ENCODE measurements at places on chromosomes 3 and 15.

DNA sequence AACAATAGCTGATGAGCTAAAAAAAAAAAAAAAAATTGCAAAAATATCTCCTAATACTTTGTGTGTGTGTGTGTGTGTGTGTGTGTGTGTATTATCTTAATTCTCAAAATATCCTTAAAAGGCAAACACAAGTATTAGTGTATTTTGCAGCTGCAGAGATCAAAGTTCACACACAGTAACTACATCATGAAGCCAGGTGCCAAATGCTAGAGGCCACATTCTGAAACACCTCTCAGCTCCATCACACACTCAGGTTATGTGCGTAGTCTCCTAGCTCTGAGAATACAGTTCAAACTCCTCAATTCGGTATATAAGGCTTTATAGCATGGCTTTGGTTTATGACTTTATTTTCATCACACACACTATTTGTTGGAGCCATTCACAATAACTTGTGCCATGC, 33.5 kb upstream of the PPARG start:
- DNase-seq: no peak

GRCh38 chr3:16286161-16286560, 21.1 kb downstream of the OXNAD1 start:
- no peak for DNase-seq

DNA sequence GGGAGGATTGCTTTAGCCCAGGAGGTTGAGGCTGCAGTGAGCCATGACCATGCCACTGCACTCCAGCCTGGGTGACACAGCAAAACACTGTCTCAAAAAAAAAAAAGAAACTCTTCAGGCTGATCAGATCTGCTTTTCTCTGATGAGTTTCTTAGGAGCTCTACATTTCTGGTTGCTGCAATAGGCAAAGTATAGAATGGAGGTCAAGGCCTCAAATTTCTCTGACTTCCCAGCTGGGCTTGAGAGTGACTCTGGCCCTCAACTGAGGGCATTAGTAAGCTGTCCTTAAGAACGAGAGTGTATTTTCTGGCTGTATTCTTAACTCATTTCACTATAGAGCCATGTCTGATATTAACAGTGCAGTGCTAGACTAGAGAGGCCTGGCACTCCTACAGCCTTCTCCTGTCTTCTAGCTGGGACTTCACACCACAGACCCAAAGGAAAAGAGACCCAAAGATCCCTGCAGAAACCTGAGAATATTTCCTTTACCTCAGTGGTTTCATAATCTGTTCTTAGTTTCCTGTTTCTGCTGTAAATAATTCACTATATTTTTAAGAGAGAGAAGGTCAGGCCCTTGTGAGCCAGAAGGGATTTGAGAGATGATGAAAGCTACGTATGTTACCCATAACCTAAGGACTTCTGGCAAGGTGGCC, 2.0 kb upstream of the NR1I2 start:
- DNase-seq: no peak

- DNase-seq: no peak
Measured at GRCh38 chr3:141940194-141940776, 63.8 kb downstream of the ATP1B3 start.

- no peak for DNase-seq
Measured at GRCh38 chr15:23646165-23647000, 1.3 kb downstream of the MAGEL2 start.

DNA sequence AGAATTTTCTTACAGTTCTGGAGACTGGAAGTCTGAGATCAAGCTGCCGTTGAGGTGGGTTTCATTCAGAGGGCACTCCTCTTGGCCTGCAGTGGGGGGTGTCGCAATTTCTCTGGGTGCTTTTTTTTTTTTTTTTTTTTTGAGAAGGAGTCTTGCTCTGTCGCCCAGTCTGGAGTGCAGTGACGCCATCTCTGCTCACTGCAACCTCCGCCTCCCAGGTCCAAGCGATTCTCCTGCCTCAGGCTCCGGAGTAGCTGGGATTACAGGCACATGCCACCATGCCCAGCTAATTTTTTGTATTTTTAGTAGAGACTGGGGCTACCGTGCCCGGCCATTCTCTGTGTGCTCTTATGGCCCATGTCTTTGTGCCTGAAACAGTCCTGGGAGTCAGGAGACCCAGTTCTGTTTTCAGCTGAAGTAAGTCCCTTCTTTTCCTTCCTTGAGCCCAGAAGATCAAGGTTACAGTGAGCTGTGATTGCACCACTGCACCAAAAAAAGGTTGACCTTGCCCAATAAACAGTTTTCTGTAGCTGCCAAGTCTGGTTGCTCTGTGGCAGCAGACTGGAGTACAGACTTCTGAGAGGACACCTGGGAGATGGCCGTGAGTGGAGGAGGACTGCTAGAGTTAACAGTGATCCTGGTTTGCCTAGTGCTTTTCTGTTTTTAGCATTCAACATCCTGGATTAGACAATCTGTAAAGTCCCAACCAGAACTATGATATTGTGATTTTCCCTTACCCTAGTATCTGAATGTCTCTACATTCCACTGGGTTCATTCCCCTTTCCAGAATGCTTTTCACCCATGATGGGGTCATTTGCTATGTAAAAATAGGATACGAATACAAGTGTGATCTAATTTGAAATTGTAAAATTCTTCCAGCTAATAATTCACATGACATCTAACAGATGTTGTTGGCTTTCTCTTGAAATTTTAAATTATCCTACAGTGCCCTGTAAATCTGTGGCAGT, 76.6 kb upstream of the RNF7 start:
- no peak for DNase-seq

DNA sequence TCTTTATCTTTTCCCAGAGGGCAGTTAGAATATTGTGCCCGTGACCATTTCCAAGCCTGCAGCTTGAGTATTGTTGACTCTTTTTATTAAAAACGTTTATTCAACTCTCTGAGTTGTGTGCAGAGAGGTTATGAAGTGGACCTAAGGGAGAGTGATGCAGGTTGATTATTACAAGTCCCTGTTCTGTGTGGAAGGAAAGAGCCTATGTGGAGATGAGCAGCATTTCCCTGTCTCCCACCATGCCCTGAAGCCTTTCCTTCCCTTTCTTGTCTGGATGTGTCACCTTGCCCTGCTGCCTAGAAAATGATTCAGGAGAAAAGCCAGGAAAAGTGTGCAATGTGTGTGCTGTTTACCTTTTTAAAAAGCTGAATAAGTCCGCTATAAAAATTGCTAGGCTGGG, 19.4 kb downstream of the ZPLD1 start:
- DNase-seq: no peak

DNA sequence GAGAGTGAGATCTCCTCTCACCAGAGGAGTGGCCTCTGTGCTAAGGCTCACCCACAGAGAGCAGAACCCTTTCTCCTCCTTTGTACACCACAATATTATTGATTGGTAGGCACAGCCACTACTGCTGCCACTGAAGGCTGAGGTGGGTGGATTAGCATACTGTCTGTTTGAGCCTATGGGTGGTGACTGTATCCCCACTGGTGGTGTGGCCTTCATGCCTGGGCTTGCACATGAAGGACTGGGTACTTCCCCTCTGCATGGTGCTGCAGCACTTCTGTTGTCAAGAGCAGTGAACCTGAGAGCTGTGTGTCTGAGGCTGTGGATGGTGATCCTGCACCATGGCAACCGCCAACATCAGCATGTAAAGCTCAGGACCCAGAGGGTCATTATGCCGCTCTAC, 35.7 kb upstream of the NECTIN3 start:
- DNase-seq: no peak

GRCh38 chr3:48429960-48430707, at the start of gene PLXNB1:
TSS of gene PLXNB1 (minus strand) at chr3:48430086. CDS start at chr3:48424611, 5,475 bp downstream.
- no peak for DNase-seq

DNA sequence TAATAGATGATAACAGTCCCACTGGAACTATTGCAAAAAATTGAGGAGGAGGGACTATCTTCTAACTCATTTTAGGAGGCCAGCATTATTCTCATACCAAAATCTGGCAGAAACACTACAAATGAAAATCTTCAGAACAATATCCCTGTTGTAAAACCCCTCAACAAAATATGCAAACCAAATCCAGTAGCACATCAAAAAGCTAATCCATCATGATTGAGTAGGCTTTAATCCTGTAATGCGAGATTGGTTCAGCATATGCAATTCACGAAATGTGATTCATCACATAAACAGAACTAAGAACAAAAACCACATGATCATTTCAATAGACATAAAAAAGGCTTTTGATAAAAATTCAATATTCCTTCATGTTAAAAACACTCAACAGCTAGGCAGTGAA, 23.9 kb upstream of the PLSCR2 start:
- no peak for DNase-seq

GRCh38 chr15:74866090-74866489, 7.1 kb downstream of the SCAMP2 start:
- no peak for DNase-seq

DNA sequence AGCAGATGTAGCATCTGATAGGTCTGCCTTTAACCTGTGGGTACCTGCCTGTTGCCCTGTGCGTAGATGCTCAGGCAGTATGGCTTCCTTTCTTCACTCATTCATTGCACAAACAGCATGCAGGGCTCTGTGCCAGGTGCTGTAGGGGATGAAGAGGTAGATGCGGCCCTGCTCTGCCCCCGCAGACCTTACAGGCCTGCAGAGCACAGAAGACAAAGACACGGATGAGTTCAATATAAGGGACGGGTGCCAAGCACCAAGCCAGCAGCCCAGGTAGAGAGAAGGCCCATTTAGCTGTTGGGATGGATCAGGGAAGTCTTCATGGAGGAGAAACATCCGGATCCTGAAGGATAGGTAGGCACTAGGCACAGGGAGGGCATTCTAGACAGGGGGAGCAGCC, 69.4 kb downstream of the AAGAB start:
- DNase-seq: no peak

GRCh38 chr15:41811432-41812195, 16.3 kb upstream of the JMJD7 start:
- DNase-seq: peak; percentile 37

DNA sequence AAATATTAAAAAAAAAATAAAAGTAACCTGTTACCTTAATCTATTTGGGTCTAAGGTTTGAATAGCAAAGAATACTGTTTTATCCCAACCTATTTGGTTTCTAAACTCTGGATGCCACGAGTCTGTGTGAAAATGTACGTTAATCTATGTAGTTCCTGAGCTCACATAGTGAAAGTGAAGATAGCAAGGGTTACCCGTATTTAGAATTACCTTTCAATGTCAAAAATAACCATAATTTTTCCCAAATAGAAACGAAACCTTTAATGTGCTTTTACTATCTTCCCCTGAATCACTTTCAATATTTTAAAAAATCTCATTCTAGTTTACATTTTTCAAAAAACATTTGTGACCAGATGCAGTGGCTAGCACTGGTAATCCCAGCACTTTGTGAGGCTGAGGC, 5.8 kb upstream of the USP50 start:
- DNase-seq: no peak

- DNase-seq: no peak
Measured at GRCh38 chr3:62318752-62319569, 54.4 kb downstream of the FEZF2 start.

DNA sequence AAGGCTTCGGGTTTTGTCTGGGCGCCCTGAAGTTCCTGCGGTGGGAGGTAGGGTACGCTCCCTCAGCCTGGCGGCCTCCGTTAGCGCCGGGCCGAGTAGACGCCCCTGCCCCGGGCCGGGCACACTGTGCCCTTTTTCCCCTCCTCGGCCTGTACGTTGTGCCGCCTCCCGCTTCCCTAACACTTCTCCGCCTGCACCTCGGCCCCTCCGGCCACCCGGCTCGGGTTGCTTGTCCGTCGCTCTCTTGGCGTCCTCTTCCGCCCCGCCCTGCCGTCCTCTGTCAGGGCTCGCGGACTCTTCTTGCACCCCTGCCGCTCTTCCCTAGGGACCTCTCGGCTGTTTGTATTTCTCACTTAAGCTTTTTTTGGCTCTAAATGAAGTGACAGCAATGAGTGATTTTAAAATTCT, 384 bp downstream of the KNL1 start:
- DNase-seq: no peak

DNA sequence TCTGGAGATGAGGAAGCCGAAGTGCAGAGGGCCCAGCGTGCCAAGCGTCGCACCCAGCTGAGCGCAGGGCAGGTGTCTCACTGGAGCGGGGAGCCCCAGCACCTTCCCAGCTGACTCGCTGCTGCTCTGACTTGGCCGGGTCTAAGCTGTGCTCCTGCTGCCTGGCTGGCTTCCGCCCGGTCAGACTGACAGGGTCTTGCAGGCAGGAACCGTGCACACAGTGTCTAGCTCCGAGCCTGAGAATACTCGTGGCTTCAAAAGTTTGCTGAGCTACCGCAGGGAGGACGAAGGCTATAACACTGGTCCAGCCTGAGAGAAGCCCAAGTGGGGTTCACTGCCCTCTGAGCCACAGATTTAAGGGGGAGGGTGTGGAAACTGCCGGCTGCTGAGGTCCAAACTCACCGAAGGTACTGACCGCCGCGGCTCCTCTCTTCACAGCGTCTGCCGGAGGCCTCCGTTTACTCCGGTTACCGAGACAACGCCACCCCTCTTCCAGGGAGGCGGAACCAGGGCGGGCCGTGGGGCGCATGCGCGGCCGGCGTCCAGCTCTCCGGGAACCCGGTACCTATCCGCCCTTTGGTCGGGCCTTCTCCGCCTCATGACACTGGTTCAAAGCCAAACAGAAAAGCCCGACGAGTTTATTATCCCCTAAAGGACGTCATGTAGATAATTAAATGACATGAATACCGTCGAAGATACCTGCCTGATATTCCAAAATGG, at the start of gene CFAP44:
CFAP44 (minus strand) TSS at position 443 of the 720 bp plus-strand sequence. CDS start 7,829 bp downstream, outside the sequence.
- DNase-seq: peak; percentile 5

DNA sequence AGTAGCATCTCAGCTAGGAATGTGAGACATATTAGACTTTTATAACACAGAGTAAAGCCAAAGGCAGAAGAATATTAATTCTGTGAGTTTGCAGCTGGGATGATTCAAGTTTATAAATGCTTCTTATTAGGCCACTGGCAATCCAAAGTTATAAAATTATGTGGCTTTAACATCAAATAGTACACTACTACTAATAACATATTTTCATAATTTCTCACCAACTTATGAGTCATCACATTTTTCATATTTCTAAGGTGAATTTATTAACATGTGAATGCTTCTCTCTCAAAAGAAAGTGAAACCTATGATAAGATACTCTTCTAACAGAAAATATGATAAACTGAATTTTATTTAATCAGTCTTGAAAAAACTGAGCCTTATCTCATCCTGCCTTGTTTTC, 1348.2 kb upstream of the ALCAM start:
- no peak for DNase-seq

- no peak for DNase-seq
Measured at GRCh38 chr3:80533553-80533952, 765.8 kb upstream of the ROBO1 start.

DNA sequence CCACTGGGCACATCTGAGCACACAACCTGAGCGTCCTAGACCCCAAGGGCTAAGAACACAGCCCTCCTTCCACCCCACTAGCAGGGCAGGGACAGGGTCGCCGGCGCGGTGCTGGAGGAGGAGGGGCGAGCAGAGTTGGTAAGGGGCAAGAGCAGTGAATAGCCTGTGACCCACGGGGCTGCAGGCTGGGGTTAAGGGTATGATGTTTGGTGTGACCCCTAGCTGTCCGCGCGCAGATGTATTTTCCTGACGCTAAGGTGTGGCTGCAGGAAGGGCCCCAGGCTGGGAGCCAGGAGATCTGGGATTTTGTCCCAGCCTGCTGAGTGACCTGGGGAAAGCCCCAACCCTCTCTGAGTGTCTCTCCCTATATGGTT, 1.3 kb upstream of the C15orf39 start:
- no peak for DNase-seq

Data from stimulated activated CD4-positive, alpha-beta T cell treated with anti-CD3 and anti-CD28 coated beads, Interleukin-1b, Interleukin-23, amount 100 ng/mL, for 1 hour (primary cell).